ENCODE measurements at places on chromosomes 3 and 15.

DNA sequence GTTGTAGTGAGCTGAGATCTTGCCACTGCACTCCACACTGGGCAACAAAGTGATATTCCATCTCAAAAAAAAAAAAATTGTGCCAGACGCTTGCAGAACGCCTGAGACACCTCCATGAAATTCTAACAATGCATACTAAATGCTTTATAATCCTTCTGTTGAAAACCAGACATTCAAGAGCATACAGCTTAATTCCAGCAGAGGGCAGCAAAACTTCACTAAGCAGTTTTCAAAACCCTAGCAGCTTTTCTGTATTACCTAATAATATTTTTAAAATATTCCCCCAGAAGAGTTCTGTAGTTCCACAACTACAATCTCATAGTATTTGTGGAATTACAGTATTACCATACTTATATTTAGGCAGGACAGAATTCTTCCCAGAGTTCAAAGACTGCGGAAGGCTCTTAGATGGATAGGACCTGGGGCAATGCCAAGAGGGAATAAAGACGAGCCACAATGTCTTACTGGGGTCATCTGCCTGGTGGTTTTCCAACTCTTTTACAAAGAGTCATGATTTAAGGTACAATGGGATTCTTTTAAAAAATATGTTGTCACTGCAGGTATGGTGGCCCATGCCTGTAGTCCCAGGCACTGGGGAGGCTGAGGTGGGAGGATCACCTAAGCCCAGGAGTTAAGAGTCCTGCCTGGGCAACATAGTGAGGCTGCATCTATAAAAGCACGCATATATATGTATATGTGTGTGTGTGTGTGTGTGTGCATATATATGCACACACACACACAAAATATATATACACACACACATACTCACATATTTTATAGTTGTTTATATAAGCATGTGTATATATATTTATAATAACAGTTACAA, 19.6 kb upstream of the TASOR start:
- DNase-seq, result peak; percentile 65

DNA sequence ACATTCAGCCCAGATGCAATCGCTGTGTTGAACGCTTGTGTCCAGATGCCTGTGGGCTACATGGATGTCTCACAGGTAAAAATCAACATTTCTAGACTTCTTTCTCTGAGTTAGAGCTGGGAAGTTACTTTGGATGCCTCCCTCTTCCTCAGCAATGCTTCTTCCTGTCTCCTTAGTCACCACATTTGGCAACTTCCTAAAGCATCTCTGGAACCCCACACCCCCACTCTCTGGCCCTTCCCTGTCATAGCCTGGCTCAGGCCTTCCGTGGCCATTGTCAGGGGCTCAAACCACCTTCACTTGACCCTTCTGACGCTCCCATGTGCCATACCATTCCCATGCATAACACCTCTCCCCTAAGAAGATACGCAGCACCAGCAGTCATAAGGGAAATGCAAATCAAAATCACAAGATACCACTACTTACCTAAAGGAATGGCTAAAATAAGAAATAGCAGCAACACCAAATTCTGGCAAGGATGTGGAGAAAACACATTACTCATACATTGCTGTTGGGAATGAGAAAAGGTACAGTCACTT, 21.6 kb upstream of the RGMA start:
- peak; percentile 28 for DNase-seq

DNA sequence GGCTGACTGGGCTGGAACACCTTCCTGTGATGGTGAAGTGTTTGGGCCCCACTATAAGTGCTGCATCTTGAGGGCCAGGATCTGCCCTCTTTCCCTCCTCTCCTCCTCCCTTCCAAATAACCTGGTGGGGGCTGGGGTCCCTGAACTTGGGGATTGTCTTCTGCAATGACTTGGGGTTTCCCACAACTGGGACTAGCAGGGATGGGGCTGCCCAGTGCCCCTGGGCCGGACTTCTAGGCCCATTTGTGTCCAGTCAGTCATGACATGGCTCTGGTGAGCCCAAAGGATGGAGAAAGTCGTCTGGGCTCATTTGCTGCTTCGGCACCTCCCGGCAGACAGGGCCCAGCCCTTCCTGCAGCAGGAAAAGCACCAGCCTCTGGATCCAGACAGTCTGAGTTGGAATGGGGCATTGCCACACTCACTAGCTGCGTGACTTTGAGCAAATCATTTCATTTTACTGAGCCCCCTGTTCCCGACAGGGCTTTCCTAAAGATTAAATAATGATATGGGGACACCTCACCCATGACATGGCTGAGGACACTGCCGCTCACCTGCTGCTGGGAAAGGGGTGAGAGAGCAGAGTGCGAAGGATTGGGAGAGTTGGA, 113.2 kb downstream of the DNAJB8 start:
- no peak for DNase-seq

DNA sequence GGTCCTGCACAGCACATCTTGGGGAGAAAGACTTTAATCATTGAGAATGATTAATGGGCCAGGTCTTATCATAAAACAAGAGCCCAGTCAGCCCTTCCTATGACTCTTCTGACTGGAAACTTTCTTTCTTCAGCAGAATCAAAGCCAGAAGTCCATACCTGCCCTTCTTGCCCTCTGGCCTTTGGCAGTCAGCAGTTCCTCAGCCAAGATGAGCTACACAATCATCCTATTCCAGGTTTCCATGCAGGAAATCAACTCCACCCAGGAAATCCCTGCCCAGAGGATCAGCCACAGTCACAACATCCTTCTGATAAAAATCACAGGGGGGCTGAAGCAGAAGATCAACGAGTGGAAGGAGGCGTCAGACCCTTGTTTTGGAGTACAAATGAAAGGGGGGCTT, 26.9 kb downstream of the ZNF589 start:
- DNase-seq, result no peak

DNA sequence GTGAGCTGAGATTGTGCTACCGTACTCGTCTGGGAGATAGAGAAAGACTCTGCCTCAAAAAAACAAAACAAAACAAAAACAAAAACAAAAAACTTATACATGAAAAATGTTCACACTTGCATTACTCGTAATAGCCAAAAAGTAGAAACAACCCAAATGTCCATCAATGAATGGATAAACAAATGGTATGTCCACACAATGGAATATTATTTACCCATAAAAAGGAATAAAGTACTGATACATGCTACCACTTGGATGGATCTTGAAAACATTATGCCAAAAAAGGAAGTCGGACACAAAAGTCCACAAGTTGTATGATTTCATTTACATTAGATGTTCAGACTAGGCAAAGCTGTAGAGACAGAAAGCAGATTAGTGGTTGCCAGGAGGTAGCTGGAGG, 26.7 kb downstream of the PCYT1A start:
- no peak for DNase-seq

GRCh38 chr15:68818769-68819494, 1.8 kb downstream of the ANP32A start:
- peak; percentile 76 for DNase-seq

Data from fibroblast of skin of right biceps (primary cell).